ENCODE measurements at places on chromosomes 12 and 14. TPM values are rescaled to one million over a fixed set of nuclear protein-coding genes. Genes with fewer than 3 reads are reported as not detected.

GRCh38 chr12:78622529-78623195, 241.9 kb upstream of the SYT1 start:
- no peak for DNase-seq

DNA sequence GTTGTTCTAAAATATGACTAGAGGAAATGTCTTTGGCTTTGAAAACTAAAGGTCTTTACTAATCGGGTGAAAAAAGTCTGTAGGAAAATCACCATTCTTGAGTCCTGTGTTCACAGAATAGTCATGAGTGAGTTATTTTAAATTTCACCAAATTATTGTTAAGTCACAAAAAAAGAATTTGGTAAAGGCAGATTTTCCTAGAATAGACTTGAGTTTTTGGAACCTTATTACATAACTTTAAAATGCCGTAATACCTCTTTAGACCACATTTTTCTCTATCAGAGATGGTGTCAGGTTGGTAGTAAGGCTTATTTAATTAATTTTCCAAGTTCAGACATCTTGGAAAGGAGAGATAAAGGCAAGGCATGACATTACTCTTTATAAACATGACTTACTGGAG, 184.7 kb upstream of the GARIN2 start:
- DNase-seq: peak; percentile 7

- no peak for DNase-seq
Measured at GRCh38 chr14:40099316-40099715, 667.1 kb upstream of the FBXO33 start.

DNA sequence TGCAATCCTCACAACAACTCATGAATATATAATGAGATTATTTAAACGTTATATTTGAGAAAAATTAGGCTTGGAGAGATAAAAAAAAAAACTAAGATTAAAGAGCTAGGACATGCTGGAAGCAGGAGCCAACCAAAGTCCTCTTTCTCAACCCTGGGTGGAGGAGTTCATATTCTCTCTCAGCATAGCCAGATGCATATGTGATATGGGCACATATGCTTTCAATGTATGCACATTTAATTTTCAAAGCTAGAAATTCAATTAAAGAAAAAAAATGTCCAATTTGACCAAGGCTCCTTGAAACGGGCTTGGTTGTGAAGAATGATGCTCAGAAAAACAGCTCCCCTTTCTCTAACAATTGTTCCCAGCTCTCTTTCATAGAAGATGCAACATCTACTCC, 61.9 kb upstream of the GRIP1 start:
- DNase-seq: no peak

- DNase-seq: no peak
Measured at GRCh38 chr12:119693511-119693910, 25.6 kb downstream of the PRKAB1 start.

DNA sequence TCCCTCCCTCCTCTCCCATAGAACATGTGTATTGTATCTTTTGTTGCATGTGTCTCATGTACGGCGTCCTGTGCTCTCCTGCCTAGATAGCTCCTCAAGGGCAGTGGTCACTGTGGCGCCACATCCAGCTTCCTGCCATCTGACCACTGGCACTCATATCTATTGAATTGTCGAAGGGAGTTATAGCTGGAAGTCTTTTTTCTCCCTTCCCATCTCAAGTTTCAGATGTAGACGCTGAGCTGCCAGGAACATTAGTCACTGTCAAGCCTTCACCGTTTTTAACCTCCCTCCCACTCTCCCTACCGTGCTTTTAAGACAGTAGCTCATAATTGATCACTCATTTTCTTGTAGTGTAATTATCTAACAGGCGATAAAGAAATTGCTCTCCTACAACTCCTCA, 33.0 kb downstream of the MTHFD1 start:
- DNase-seq: peak; percentile 57

DNA sequence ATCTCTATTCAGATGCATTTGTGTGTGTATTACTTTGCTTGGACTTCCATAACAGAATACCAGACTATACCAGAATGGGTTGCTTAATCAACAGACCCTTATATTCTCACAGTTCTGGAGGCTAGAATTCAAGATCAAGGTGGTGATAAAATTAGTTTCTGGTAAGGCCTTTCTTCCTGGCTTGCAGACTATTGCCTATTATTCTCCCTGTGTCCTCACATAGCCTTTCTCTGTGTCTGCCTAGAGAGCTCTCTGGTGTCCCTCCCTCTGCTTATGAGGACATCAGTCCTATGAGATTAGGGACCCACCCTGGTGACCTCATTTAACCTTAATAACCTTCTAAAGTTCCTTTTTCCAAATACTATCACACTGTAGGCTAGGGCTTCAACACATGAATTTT, 106.0 kb downstream of the FAR2 start:
- no peak for DNase-seq

Gene ZNF891
- total RNA-seq: 0.86 TPM

Gene NAA25
- total RNA-seq: 22.5 TPM

Gene ZFC3H1
- 8.3 TPM for total RNA-seq

Gene CAPZA3
- not detected for total RNA-seq

Gene ATP23
- 15.7 TPM for total RNA-seq

All from A172 (cell line).